ENCODE measurements at places on chromosomes 11 and 22. TPM values are rescaled to one million over a fixed set of nuclear protein-coding genes. Genes with fewer than 3 reads are reported as not detected.

Gene ARRB1
- 28.2 TPM for polyA plus RNA-seq

Gene MOGAT2
- 135 TPM for polyA plus RNA-seq

Gene SPTBN2
- polyA plus RNA-seq = 4.1 TPM

Gene RIMBP3C
- 0.06 TPM for polyA plus RNA-seq

Gene GDPD4
- not detected for polyA plus RNA-seq

Gene IGLL5
- polyA plus RNA-seq = 24.6 TPM

Gene CRYBA4
- not detected for polyA plus RNA-seq

Gene FAT3
- not detected for polyA plus RNA-seq

Gene RIC8A
- 64.3 TPM for polyA plus RNA-seq

Gene MS4A12
- polyA plus RNA-seq = not detected

Gene OR56A1
- polyA plus RNA-seq = under 0.01 TPM

- peaks cover 58% of the 10 kb centered on the region for H3K36me3 ChIP-seq
- no peaks in the 10 kb centered on the region for H3K4me1 ChIP-seq
- no peak overlapping the region for H3K4me3 ChIP-seq
- no peak for DNase-seq
- H3K27me3 ChIP-seq = no peaks in the 10 kb centered on the region
- no peak overlapping the region for H3K27ac ChIP-seq
These were observed 14.3 kb upstream of the SREBF2 start for GRCh38 chr22:41818596-41818995.

GRCh38 chr11:28539239-28540030, 431.2 kb downstream of the METTL15 start:
- no peaks in the 10 kb centered on the region for H3K4me1 ChIP-seq
- no peaks in the 10 kb centered on the region for H3K36me3 ChIP-seq
- no peaks in the 10 kb centered on the region for H3K27me3 ChIP-seq

- no peak for DNase-seq
- H3K4me3 ChIP-seq = no peak overlapping the region
- H3K4me1 ChIP-seq = peaks cover 7% of the 10 kb centered on the region
- H3K27me3 ChIP-seq = no peaks in the 10 kb centered on the region
- H3K36me3 ChIP-seq = no peaks in the 10 kb centered on the region
These were observed 12.5 kb downstream of the SLC22A12 start for GRCh38 chr11:64603411-64604110.

DNA sequence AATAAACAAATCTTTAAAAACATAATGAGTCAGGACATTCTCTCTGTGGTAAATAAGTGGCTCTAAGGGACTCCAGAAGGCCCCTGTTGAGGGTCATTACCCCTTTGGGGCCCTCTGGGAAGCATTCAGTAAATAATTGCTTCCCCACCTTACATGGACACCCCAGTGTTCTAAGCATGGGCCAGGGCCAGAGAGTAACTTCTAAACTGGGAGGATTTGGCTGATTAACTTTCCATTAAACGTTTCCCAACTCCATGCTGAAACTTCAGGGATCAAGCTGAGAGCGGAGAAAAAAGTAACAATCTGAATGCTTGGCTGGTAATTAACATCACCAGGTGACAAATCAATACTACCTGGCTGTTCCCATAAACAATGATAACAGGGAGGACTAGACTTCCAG, 783.9 kb upstream of the LRRC4C start:
- H3K4me1 ChIP-seq = no peaks in the 10 kb centered on the region
- H3K27ac ChIP-seq = no peak overlapping the region
- no peaks in the 10 kb centered on the region for H3K27me3 ChIP-seq
- DNase-seq = no peak

DNA sequence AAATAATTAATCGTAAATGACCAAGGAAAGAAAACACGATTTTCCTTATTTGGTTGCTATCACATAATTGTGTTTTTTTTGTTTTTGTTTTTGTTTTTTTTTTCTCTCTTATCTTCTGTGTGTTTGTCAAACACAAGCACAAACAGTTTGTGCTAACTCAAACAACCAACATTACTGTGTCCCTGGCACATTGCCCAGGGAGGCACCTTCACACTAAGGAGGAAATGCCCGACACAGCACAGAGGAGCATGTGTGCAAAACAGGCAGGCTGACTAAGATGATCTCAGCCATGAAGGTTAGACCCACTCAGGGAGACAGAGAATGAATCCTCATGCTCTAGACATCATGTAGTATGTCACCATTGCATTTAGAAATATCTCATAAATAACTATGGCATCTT, 130.1 kb downstream of the SOX6 start:
- H3K4me3 ChIP-seq = no peak overlapping the region
- no peaks in the 10 kb centered on the region for H3K36me3 ChIP-seq
- peak; percentile 78 for DNase-seq

- peaks cover 10% of the 10 kb centered on the region for H3K27me3 ChIP-seq
- H3K36me3 ChIP-seq = no peaks in the 10 kb centered on the region
- H3K27ac ChIP-seq = no peak overlapping the region
- no peak overlapping the region for H3K4me3 ChIP-seq
These were observed 48.8 kb upstream of the B3GAT1 start for GRCh38 chr11:134460881-134461280.

GRCh38 chr11:79081471-79082031, 359.3 kb downstream of the TENM4 start:
- no peak for DNase-seq
- peaks cover 13% of the 10 kb centered on the region for H3K4me1 ChIP-seq
- H3K27me3 ChIP-seq = no peaks in the 10 kb centered on the region
- H3K36me3 ChIP-seq = no peaks in the 10 kb centered on the region

DNA sequence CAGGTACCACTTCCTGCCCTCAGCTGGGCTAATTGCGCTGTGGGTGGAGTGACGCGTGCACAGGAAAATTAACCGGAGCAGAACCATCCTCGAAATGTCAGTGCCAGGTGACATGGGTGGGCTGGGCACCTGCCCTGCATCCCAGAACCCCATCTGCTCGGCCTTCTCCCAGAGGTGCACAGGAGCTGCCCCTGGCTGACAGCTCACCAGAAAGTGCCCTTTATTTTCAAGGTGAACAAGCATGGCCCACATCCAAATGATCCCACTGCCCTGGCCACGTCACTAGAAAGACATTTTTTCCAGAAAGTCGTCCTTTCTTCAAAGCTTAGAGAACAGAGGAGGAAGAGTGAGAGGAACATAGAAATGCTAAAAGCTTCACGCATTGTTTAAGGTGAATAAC, 4.1 kb upstream of the ELFN2 start:
- H3K36me3 ChIP-seq = no peaks in the 10 kb centered on the region
- no peak overlapping the region for H3K4me3 ChIP-seq
